GM19239 (cell line): ENCODE measurements at places on chromosomes 1 and 21.

DNA sequence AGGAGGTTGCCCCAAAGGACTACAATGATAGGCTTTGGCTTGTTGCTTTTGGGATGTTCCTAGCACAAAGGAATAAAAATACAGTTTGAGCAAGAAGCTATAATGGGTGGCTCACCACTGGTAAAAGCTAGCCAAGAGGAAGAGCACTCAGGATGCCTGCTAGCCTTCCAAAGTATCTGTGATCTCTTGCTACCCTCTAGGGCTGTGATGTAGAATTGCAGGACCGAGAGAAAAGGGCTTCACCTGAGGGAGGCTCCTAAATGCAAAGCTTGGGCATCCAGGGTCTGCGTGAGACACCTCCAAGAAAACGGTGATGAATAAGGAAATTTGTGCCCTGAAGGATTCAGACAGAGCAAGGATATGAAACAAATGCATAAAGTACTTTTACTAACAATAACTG, 17.7 kb downstream of the IVL start:
- DNase-seq, result peak; percentile 8

DNA sequence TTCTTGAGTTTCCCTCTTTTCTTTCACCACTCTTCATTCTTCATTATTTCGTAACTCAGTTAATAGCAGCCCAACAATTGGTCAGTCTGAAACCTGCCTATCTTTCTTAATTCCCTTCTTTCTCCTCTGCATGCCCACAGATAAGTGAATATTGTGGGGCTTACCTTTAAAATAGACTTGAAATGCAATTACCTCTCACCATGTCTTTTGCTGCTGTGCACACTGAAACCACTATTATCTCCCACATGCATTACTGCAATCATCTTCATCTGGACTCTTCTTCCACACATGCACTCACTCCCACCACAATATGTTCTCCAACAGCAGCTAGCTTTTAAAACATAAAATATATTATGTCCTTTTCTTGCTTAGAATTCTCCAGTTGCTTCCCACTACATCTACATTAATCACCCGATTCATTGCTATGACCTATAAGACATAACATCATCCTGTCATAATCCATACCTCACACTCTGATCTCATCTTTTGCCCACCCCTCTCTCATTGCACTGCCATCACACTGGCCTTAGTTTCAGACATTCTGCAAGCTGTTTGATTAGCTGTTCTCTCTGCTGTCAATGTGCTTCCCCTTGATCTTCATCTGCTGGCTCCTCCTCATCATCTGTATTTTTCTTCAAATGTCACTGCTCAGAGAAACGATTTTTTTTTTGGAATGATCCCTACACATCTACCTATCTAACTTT, 304.8 kb downstream of the PTPRC start:
- no peak for DNase-seq

DNA sequence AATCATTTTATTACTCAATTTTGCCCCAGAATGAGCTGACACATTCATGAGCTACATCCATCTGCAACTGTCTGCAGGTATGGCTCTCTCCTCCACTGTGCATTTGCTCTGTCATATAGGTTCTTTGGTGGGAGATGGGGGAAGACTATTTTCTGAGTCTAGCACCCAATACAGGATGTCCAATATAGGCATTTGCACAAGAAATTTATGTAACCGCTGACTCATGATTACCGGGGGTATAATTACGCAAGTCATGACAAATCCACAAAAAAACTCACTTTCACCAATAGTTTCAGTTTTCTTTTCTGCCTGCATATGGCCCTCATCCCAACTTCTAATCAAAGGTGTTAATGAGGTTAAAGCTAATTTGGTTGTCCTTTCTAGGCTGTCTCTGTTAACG, 17.5 kb upstream of the VSIG8 start:
- no peak for DNase-seq

DNA sequence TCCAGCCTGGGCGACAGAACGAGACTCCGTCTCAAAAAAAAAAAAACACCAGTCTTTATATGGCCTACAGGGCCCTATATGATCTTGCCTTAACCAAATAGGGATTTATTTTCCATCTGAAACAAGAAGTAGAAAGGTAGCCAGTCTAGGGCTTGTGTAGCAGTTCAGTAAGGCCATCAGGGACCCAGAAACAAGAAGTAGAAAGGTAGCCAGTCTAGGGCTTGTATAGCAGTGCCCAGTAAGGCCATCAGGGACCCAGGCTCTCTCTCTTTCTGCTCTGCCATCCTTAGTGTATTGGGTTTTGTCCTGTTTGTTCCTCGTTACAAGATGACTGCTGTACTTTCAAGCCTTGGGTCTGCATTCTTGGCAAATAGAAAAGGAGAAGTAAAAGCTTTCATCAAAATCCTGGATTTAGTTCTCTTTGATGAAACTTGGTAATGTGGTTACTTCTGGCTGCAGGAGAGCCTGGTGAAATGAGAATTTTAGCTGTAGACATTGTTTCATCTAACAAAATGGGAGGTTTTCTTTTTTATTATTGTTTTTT, 46.1 kb downstream of the PKN2 start:
- no peak for DNase-seq

DNA sequence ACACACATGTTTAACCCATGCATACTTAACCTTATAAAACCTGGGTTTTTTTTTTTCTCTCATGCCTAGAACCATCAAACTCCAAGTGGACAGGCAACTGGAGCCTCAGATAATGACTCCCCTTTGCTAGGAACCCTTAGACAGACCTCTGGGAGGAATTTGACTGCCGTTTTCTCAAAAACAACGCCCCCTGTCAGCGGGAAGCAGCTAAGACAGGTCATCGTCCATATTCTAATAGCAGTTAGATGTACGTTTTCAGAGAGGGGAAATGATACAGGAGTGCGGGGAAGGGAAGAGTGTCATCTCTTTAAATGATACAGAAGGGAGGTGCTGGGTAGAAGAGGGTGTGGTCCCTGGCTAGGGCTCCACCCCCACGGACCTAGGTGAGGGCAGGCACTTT, 34.7 kb downstream of the LRRC3 start:
- no peak for DNase-seq

- DNase-seq, result no peak
Measured at GRCh38 chr1:89546934-89547562, 22.4 kb downstream of the LRRC8B start.

GRCh38 chr1:107433068-107433467, 292.2 kb downstream of the NTNG1 start:
- no peak for DNase-seq

DNA sequence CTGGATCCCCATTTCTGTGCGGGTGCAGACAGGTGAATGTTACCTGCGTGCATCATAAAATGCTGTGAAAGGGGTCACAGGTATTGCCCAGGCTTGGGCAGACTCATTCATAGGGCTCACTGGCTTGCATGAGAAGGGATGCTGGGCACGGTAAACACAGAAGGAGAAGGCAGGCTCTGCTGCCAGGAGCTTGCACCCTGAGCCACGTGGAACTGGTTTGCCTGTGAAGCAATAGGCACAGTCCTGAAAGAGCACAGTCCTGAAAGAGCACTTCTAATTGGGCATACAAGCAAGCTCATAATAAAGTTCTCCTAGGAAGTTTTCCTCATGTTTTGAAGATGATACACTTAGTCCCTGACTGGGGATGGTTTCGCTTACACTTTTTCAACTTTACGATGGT, 40.9 kb downstream of the GALNT2 start:
- no peak for DNase-seq

DNA sequence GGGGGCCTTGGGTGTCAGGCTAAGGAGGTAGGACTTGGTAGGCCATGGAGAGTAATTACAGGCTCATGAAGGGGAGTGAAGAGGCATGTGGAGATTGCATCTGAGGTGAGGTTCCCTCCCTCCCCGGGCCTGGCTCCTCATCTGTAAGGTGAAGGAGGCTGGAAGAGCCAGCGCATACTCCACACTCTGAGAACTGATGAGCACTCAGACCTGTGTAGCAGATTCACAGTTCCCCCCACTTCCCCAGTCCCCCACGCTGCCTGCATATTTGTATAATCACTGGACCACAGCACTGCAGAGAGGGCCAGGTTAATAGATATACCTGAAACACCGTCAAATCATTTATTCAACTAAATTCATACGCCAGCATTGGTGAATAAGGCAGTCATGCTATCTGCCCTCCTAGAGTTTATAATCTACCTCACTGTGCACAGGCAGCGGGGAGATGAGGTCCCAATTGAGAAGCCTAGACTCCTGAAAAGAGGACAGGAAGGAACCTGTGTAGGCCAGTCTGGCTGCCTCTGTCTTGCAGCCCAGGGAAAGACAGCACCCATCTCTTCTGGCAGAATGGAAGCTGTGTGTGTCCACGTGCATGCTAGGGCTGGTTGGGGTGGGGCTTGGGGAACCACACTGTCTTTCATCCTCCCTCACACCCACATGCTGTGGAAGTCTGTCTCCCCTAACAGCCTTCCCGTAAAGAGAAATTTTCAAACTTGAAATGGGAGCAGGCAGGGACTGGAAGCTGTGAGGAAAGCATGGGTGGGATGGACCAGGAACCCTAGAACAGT, 110.6 kb upstream of the ATP1A1 start:
- DNase-seq, result no peak

DNA sequence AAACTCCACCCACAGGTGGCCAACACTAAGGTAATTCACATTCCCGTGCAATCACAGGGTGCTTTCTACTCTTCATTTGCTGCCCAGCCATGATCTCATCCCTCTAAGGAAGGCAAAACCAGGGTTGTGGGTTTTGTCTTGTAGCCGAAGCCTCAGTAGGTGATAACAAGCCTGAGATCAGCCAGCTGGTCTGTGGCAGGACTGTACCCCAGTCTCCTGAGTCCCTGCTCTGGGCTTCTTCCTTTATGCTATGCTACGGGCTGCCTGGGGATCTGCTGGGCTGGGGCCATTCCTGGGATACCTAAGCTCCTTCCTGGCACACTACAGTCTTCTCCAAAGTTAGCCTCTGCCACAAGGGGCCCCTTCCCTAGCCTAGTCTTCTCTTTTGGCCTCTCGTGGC, 9.8 kb downstream of the PPFIA4 start:
- no peak for DNase-seq

DNA sequence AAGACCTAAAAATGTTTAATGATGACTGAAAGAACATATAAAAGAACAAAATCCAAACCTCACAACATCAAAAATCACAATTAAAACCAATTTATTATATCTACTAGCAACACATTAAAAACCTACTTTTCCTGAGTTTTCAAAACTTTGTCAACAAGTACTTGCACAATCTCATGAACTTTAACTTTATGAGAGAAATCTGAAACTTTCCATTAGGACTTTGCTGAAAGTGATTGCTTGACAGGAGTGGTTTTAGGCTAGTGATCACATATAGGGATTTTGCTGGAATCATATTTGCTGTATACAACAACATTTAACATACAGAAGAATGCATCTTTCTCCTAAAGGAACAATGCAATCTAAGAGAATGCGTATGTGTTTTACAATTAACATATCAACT, 13.2 kb downstream of the HNRNPR start:
- DNase-seq, result no peak

GRCh38 chr1:116375887-116376728, 3.1 kb downstream of the ATP1A1 start:
- DNase-seq, result no peak

- DNase-seq, result no peak
Measured at GRCh38 chr1:168687816-168688215, 41.2 kb downstream of the DPT start.
